ENCODE measurements at places on chromosomes 7 and 10. TPM values are rescaled to one million over a fixed set of nuclear protein-coding genes. Genes with fewer than 3 reads are reported as not detected.
A peak's percentile ranks its signal among the peaks of the same experiment; 100 is the strongest.

DNA sequence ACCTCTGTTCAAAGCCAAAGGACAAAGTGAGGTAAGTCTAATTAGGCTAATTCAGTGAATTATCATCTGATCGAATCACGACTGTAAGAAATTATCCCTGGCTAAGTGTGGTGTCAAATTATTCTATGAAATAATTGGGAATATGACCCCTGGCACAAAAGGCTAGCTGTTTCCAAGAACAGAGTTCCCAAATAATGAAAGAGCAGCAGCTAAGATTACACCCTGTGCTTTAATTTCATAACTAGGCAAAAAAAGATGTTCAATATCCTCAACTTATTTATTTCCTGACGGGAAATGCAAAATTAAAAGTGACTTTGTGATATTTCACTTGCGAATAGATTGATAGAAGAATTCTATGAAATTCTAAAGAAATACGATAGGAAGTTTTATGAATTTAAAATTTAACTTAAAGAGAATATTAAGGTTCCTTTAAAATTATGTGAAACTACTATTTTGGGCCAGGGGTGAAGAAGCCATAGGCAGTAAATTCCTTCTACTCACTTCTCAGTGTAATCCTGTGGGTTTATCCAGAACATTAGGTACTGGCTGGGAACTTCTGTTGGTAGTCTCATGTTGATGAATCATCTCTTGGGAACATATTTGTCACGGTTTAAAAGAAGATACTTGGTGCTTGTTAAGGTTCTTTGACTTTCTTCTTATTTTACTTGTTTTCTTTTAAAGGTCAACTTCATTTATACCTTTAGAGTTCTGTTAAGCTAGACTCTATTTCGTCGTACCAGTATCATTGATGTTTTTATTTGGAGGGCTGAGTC, 148.5 kb downstream of the POLR1F start:
- H3K27ac ChIP-seq: peak overlapping the region; percentile 48
- no peaks in the 10 kb centered on the region for H3K27me3 ChIP-seq
- no peak for DNase-seq
- no peaks in the 10 kb centered on the region for H3K4me1 ChIP-seq

DNA sequence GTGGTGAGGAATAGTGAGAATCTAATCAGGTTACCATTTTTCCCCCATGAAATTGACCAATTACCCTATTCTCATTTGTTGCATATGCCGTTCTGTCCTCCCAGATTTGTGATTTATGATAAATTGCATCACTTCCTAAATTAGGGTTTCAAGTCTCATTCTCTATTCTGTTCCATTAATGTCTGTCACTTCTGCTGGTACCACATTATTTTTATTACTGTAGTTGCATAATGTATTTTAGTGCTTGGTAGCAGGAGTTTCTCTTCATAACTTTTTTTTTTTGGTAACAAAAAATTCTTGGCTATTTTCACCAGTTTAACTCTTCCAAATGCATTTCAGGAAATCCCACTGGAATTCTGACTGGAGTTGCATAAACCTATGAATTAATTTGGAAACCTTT, 44.0 kb upstream of the FAM133B start:
- peak overlapping the region; percentile 62 for H3K27ac ChIP-seq
- H3K4me3 ChIP-seq: no peak overlapping the region
- no peaks in the 10 kb centered on the region for H3K27me3 ChIP-seq
- peaks cover 17% of the 10 kb centered on the region for H3K4me1 ChIP-seq
- no peak for DNase-seq

Gene IMPDH1
- 50.2 TPM for total RNA-seq

- no peak overlapping the region for H3K4me3 ChIP-seq
- H3K27ac ChIP-seq: no peak overlapping the region
- no peak for DNase-seq
- no peaks in the 10 kb centered on the region for H3K36me3 ChIP-seq
- H3K27me3 ChIP-seq: no peaks in the 10 kb centered on the region
- no peaks in the 10 kb centered on the region for H3K4me1 ChIP-seq
Observed at GRCh38 chr7:51251290-51251689, 65.3 kb downstream of the COBL start.

DNA sequence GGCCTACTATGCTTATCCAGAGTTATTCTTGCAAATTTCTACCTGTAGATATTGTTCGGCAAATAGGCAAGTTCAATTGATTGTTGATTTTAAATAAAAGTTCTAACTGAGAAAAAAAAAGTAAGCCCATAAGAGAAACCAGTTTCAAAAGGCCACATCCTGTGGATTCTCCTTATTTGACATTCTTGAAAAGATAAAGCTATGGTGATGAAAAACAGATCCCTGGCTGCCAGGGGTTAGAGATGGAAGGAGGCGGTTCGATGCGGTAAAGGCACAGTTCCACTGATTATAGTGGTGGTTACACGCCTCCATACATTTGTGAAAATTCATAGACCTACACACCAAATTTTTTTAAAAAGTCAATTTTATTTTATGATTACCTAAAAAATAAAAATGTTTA, 347.8 kb downstream of the KCNMA1 start:
- no peak for DNase-seq
- no peak overlapping the region for H3K4me3 ChIP-seq
- no peaks in the 10 kb centered on the region for H3K4me1 ChIP-seq
- H3K27me3 ChIP-seq: peaks cover 4% of the 10 kb centered on the region
- H3K36me3 ChIP-seq: no peaks in the 10 kb centered on the region
- no peak overlapping the region for H3K27ac ChIP-seq

GRCh38 chr7:1693991-1694524, 24.0 kb downstream of the ELFN1 start:
- no peaks in the 10 kb centered on the region for H3K36me3 ChIP-seq
- no peaks in the 10 kb centered on the region for H3K4me1 ChIP-seq
- H3K27ac ChIP-seq: no peak overlapping the region
- peaks cover 47% of the 10 kb centered on the region for H3K27me3 ChIP-seq
- H3K4me3 ChIP-seq: no peak overlapping the region
- DNase-seq: no peak

Gene OR2A1
- total RNA-seq: 0.60 TPM

Gene DYNC1I1
- 10.2 TPM for total RNA-seq

- H3K27ac ChIP-seq: no peak overlapping the region
- H3K36me3 ChIP-seq: no peaks in the 10 kb centered on the region
- H3K4me1 ChIP-seq: no peaks in the 10 kb centered on the region
- H3K4me3 ChIP-seq: no peak overlapping the region
- no peaks in the 10 kb centered on the region for H3K27me3 ChIP-seq
Observed at GRCh38 chr10:61733358-61733940, 70.7 kb downstream of the CABCOCO1 start.

Gene AKR1E2
- 12.7 TPM for total RNA-seq

GRCh38 chr7:94514140-94514889, 4.7 kb downstream of the CASD1 start:
- no peak overlapping the region for H3K4me3 ChIP-seq
- peaks cover 4% of the 10 kb centered on the region for H3K36me3 ChIP-seq
- H3K27me3 ChIP-seq: no peaks in the 10 kb centered on the region
- peaks cover 15% of the 10 kb centered on the region for H3K4me1 ChIP-seq

- H3K27ac ChIP-seq: peak overlapping the region; percentile 91
- H3K4me1 ChIP-seq: peaks cover 22% of the 10 kb centered on the region
- no peaks in the 10 kb centered on the region for H3K36me3 ChIP-seq
- H3K4me3 ChIP-seq: peak overlapping the region; percentile 97
Observed at GRCh38 chr10:18658271-18659124, 733 bp upstream of the ARL5B start.

DNA sequence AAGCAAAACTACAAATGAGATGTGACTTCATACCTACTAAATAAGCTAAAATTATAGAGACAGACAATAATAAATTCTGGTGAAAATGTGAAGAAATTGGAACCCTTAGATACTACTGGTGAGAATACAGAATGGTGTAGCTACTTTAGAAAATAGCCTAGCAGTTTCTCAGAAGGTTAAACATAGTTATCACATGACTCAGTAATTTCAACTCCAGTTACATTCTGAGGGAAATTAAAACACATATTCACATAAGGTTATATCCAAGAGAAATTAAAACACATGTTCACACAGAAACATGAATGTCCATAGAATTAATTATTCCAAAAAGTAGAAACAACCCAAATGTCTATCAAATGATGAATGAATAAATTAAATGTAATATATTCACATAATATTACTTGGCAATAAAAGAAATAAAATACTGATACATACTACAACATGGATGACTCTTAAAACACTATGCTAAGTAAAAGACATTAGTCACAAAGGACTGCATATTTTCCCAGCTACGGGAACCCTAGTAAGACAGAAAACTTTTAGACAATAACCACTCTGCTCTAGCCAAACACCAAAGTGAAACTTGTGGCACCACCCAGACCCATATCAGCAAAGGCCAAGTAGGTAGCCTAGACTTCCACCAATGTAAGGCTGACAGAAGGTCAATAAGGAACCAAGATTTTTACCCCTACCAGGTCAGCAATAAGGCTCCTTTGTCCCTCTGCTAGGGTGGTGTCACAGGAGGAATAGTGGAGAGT, 25.1 kb downstream of the SLC25A40 start:
- H3K4me1 ChIP-seq: no peaks in the 10 kb centered on the region
- no peak for DNase-seq
- no peaks in the 10 kb centered on the region for H3K27me3 ChIP-seq

Gene FAM221A
- total RNA-seq: 12.5 TPM

- no peaks in the 10 kb centered on the region for H3K36me3 ChIP-seq
- H3K27me3 ChIP-seq: no peaks in the 10 kb centered on the region
- no peak overlapping the region for H3K27ac ChIP-seq
- H3K4me1 ChIP-seq: no peaks in the 10 kb centered on the region
- H3K4me3 ChIP-seq: no peak overlapping the region
Observed at GRCh38 chr10:132077091-132077490, 11.3 kb downstream of the JAKMIP3 start.

Gene SPDYE1
- total RNA-seq: not detected

Gene SEMA3E
- total RNA-seq: 21.9 TPM

GRCh38 chr7:55087521-55087961, 68.7 kb downstream of the EGFR start:
- H3K36me3 ChIP-seq: no peaks in the 10 kb centered on the region
- no peaks in the 10 kb centered on the region for H3K27me3 ChIP-seq
- H3K4me3 ChIP-seq: no peak overlapping the region
- no peak for DNase-seq
- peak overlapping the region; percentile 81 for H3K27ac ChIP-seq
- peaks cover 47% of the 10 kb centered on the region for H3K4me1 ChIP-seq

DNA sequence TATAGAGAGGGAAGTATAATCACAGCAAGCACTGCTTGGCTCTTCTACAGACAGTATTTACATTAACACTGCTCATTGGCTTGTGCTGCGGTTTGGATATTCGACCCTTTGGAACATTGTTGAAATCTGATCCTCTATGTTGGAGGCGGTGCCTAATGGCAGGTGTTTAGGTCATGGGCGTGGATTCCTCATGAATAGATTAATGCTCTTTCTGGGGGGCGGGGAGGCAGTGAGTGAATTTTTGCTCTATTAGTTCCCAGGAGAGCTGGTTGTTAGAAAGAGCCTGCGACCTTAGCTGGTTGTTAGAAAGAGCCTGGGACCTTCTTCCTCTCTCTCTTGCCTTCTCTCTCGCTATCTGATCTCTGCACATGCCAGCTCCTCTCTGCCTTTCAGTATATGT, 77.3 kb upstream of the SVIL start:
- DNase-seq: no peak
- no peaks in the 10 kb centered on the region for H3K27me3 ChIP-seq
- H3K4me3 ChIP-seq: no peak overlapping the region
- no peaks in the 10 kb centered on the region for H3K4me1 ChIP-seq

Gene TRIM50
- not detected for total RNA-seq

- no peak for DNase-seq
- H3K4me3 ChIP-seq: no peak overlapping the region
- no peaks in the 10 kb centered on the region for H3K27me3 ChIP-seq
- no peaks in the 10 kb centered on the region for H3K36me3 ChIP-seq
- H3K27ac ChIP-seq: no peak overlapping the region
Observed at GRCh38 chr10:72164617-72165016, 51.2 kb upstream of the ANAPC16 start.

Gene ZPBP
- not detected for total RNA-seq

Gene CLRN3
- not detected for total RNA-seq

Gene GDF2
- not detected for total RNA-seq

DNA sequence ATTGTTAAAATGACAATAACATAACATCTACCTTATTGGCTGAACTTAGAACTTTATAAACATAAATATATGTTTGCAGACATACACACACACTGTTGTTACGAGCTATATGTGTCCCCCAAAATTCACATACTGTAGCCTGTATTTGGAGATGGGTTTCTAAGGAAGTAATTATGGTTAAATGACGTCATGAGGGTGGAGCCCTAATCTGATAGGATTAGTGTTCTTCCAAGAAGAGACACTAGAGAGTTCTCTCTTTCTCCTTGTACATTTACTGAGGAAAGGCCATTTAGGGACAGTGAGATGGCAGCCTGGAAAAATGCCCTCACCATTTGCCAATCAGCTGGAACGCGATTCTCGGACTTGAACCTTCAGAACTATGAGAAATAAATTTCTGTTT, 211.7 kb downstream of the SUGCT start:
- H3K27me3 ChIP-seq: no peaks in the 10 kb centered on the region
- H3K4me1 ChIP-seq: no peaks in the 10 kb centered on the region
- H3K27ac ChIP-seq: no peak overlapping the region
- H3K4me3 ChIP-seq: no peak overlapping the region
- no peaks in the 10 kb centered on the region for H3K36me3 ChIP-seq

GRCh38 chr7:111438369-111439289, 123.7 kb downstream of the IMMP2L start:
- H3K27ac ChIP-seq: no peak overlapping the region
- no peak overlapping the region for H3K4me3 ChIP-seq
- H3K36me3 ChIP-seq: no peaks in the 10 kb centered on the region
- H3K4me1 ChIP-seq: no peaks in the 10 kb centered on the region
- no peaks in the 10 kb centered on the region for H3K27me3 ChIP-seq
- DNase-seq: no peak

GRCh38 chr7:1987084-1987535, 245.6 kb downstream of the MAD1L1 start:
- H3K27me3 ChIP-seq: no peaks in the 10 kb centered on the region
- H3K27ac ChIP-seq: no peak overlapping the region
- no peak overlapping the region for H3K4me3 ChIP-seq
- no peak for DNase-seq
- peaks cover 7% of the 10 kb centered on the region for H3K36me3 ChIP-seq
- no peaks in the 10 kb centered on the region for H3K4me1 ChIP-seq

DNA sequence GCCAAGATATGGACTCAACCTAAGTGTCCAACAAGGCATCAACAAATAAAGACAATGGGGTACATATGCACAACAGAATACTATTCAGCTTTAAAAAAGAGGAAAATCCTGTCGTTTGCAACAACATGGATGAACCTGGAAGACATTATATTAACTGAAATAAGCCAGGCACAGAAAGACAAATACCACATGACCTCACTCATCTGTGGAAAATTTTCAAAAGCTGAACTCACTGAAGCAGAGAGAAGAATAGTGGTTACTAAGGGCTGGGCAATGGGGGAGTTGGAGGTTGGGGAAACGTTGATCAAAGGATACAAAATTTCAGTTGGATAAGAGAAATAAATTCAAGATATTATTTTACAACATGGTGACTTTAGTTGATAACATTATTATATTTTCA, 221.4 kb upstream of the PITRM1 start:
- no peak overlapping the region for H3K27ac ChIP-seq
- no peak overlapping the region for H3K4me3 ChIP-seq

DNA sequence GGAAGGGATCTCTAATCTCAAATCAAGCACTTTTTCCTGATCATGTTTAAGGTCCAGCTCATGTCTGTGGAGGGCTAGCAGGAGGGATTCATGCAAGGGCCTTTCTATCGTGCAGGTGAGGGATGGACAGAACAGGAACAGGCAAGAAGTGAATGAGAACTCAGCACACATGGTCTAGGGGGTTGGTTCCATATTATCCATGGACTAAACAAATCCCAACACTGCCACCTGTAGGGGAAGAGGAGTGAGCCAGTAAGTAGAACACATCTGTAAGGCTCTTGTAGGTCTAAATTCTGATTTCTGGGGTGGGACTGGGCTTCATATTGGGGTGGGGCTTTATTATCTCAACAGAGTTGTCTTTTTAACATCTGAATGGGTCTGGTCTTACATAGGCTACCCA, 138.0 kb upstream of the TARP start:
- no peak for DNase-seq
- H3K27me3 ChIP-seq: no peaks in the 10 kb centered on the region
- H3K27ac ChIP-seq: no peak overlapping the region
- H3K4me3 ChIP-seq: no peak overlapping the region
